HT1080 (cell line): ENCODE measurements at places on chromosomes 7 and 10. TPM values are rescaled to one million over a fixed set of nuclear protein-coding genes. Genes with fewer than 3 reads are reported as not detected.
A peak's percentile ranks its signal among the peaks of the same experiment; 100 is the strongest.

DNA sequence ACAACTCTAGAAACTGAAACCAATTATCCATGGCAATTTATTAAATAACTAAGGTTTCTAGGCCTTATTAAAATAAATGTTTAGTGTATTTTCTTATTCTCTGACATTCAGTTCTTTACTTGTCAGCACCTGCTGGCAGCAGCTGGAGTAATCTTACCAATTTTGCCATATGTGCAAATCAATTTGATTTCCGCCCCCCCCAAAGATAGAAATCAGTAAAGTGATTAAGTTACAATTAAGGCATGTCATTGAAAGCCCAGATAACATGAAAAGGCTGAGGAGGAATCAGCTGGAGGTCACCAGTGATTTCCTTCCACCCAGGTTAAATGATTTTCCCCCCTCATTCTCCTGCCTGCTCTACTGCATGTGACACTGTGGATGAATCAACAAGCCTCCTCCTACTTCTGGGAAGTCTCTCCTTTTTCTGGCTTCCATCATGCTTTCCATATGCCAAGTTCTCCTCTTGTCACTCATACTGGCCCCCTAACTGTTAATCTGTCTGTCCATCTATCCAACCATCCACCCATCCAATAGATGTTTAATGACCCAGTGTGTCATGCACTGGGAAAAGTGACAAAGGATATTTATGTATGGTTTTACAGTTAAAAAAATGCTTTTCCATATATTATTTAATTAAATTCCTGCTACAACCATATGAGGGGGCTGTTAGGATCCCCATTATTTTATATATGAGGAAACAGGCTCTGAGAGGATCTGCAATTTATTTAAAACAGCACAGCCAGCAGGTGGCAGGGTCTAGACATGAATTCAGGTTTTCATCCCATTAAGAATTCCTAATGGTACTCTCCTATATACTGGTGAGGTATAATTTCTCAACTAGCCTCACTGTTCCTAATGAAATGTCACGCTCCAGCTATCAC, 116.5 kb downstream of the ATXN7L1 start:
- peak; percentile 58 for DNase-seq

DNA sequence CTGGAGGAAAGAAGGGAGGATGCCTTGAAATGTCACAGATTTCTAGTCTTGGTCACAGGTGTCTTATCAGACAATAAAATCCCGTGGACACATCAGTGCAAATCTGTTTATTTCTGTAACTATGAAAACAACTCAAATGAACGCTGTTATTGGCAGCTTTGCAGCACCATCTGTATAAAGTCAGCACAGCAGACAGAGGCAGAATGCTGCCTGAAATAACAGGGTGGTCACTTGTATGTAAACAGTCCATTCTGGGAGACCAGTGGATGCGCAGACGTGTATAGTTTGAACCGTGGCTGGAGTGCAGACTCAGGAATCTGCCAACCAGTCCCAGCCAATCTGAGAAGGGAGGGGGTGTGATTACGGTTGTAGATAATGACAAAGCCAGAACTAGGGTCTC, 54.8 kb downstream of the SEC23IP start:
- no peak for DNase-seq

DNA sequence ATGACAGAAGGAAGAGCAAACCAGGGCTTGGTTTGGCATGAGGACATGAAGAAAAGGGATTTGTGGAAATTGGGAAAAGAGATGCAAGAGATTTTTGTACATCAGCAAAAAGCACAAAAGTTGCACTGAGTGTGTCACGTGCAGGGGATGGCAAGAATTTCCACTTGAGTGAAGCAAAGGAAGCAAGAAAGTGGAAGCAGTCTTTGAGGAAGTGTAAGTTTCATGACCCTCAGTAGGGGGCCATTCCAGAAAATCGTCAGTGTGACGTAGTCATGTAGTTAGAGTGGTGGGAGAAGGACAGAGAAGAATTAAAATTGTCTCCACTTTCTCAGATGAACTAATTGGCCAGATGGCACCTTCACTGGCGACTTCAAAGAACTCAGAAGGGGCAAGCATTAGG, 123.3 kb upstream of the FZD1 start:
- no peak for DNase-seq

- DNase-seq, result no peak
Observed at GRCh38 chr7:70005891-70006260, 407.6 kb downstream of the AUTS2 start.

Gene PNLIPRP2
- not detected in 2 replicates for total RNA-seq
